ENCODE measurements at places on chromosomes 2 and 18. TPM values are rescaled to one million over a fixed set of nuclear protein-coding genes. Genes with fewer than 3 reads are reported as not detected.

Gene UGT1A4
- not detected for total RNA-seq

Gene GAD1
- not detected for total RNA-seq

Gene LIMS3
- total RNA-seq, result 2.6 TPM

Gene SEPTIN10
- 46.8 TPM for total RNA-seq

Gene SALL3
- not detected for total RNA-seq

Gene TNFAIP6
- 2.4 TPM for total RNA-seq

Gene OSBPL6
- 4.6 TPM for total RNA-seq

- DNase-seq, result no peak
Measured at GRCh38 chr2:69353360-69353759, 33.7 kb downstream of the GFPT1 start.

DNA sequence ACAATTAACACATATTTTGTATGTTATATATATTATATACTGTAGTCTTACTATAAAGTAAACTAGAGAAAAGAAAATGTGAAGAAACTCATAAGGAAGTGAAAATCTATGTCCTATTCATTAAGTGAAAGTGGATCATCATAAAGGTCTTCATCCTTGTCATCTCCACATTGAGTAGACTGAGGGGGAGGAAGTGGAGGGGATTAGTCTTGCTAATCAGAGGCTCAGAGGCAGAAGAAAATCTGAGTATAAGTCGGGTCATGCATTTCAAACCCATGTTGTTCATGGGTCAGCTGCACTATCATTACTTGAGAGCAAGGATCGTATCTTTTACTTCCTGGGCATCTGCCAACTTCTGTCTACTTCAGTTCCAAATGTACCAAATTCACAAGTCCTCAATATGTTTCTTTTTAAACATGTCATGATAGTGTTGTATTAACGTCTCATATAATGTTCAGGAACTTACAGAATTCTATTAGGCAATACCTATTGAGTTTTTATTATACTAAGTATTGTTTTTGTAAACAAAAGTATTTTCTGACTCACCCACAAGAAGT lies 208.9 kb upstream of the BOD1L2 start:
- no peak for DNase-seq

DNA sequence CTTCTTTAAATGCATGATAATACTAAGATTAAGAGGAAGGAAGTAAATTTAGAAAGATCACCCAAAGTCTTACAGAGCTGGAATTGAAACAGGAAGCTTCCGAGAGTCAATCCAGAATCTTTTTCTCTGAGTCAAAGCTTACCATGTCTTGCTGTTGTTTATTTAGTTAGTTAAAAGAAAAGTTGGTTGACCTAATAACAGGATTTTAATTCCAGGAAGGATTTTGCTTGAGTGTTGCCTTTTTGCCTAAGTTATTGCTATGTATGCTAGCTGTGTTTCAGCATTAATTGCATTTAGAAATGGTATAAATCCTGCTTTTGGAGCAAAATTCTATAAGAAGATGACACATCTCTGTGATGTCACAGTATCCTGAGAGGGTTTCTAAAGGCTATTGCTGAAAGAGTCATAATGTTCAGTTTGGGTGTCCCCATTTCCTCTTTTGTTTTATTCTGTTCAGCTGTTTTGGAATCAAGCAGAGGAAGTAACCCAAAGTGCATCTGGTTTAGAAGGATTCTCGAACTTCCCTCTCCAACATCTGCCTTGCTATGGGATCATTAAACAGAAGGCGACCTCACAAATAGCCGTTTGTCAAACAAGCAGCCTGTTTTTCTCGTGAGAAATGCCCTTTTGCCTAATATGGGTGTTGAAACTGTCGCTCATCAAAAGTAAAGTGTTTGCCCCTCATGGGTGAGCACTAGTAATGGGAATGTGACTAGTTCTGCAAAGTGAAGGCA lies 271.5 kb upstream of the MMADHC start:
- DNase-seq, result no peak

GRCh38 chr2:7132753-7133152 lies 215.5 kb downstream of the RNF144A start:
- DNase-seq, result no peak

DNA sequence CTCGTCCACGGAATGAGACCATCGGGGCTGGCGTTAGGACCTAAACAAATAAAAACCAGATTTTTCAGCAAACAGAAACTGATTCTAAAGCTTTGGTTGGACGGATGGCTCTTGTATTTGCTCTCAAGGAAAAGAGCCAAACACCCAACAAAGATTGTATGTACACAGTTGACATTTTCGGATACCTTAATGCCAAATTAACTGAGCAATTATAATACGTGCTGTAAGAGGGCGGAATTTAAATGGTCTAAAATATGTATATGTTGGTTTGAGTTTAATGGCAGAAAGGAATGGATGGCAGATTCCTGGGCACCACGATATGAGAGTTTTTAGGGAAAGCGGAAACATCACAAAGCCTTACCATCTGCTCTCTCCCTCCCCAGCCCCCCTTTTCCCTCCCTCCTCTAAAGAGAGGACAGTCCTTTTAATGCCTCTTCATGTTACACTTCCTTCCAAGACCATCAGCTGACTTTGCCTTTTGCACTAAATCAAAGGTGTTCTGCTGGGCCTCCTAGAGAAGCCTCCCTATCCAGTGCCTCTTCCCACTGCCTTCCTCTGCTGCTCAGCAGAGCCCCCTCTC lies 33.3 kb downstream of the STAT1 start:
- DNase-seq, result no peak

DNA sequence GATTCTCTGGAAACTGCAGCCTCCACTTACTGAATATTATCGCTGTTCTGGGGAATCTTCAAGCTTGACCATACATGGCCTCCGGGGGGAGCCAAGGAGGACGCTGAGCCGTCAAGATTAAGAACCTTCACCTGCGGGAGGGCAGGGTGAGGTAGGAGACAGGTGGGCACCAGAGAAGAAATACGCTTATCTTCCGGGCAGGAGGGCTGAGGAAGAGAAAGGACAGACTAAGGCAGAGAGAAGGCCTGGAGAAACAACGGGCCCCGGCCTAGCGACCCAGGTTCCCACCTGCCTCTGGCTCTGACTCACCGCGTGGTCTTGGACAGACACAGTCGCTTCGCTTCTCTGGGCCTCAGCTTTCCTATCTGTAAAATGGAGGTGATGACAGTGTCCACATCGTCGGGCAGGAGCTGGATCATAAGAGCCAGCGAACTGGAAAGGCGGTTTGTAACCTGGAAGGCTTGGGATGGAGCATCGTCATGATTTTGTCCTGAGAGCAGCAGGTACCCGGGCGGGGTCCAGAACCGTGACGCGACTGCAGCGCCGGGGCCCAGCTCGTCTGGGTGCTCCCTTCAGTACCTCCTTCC lies 659 bp downstream of the ZNF142 start:
- DNase-seq, result no peak

- DNase-seq, result no peak
Measured at GRCh38 chr18:44128365-44128764, 552.3 kb upstream of the SETBP1 start.

- DNase-seq, result no peak
Measured at GRCh38 chr18:62880673-62881364, 165.5 kb downstream of the PHLPP1 start.

- DNase-seq, result no peak
Measured at GRCh38 chr18:30985753-30986152, 56.8 kb downstream of the DSC3 start.

DNA sequence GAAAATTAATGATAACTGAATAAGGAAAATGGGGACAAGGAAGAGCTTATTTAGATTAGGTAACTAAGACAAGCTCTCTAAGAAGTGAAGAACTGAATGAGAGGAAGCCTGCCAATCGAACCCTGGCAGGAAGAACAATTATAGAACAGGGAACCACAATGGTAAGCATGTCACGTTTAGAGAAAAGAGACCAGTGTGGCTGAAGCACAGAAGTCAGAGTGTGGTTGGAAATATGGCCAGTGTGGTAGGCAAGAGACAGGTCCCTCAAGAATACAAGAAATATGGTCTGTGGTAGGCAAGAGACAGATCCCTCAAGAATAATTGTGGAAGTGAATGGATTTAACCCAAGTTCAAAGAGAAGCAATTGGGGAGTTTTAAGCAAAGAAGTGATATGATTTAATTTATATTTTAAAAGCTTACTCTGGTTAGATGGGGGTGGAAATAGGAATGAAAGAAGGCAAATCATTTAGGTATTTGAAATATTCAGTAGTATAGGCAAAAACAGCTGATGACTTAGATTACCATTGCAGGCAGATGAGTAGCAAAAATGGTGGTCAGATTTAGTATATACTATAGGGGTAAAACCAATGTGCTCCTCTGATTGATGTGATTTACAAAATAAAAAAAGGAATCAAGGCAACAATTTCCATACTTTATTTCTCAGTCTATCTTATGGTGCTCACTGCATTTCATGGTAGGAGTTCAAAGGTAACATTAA lies 38.8 kb upstream of the ERMN start:
- no peak for DNase-seq

DNA sequence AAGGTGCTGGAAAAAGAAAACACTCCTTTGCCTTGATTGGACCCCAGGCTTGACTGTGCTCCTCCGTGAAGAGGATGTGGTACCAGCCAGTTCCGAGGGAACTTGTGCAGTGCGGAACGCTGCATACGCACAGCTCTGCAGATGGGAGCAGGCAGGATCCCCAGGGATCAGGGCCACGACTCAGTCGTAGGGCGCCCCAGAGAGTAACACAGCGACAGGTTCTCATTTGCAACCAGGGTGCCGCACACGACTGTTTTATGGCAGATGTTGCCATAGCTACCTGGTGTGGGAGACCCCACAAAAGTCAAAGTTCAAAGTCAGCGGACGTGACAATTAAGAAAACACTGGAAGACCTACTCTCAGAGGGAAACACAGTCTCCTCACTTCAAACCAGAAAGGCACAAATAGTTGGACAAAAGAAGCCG lies 779 bp downstream of the MALL start:
- DNase-seq, result no peak

GRCh38 chr2:66318009-66318561 lies 116.8 kb upstream of the MEIS1 start:
- no peak for DNase-seq

DNA sequence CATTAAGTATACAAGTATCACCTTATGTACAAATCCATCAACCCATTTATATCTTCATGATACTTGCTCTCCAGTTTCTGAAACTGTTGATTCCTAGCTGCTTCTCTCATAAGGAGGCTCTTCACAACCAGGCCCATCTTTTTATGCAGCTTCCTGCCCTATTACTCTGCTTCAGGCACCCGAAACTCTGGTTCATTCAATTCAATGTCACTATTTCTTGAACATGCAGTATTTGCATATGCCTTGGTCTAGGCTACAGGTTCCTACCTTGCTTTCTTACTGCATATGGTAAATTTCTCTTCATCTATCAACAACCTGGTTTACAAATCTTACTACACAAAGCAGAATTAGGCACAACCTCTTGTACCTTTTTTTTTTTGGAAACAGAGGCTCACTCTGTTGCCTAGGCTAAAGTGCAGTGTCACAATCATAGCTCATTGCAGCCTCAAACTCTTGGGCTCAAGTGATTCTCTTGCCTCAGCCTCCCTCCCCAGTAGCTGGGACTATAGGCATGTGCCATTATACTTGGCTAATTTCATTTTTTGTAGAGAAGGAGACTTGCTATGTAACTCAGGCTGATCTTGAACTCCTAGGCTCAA lies 2.7 kb upstream of the CDKL4 start:
- no peak for DNase-seq

GRCh38 chr2:203225423-203226039 lies 13.3 kb upstream of the CYP20A1 start:
- DNase-seq, result no peak

- no peak for DNase-seq
Measured at GRCh38 chr2:209389171-209389618, 34.7 kb upstream of the MAP2 start.

DNA sequence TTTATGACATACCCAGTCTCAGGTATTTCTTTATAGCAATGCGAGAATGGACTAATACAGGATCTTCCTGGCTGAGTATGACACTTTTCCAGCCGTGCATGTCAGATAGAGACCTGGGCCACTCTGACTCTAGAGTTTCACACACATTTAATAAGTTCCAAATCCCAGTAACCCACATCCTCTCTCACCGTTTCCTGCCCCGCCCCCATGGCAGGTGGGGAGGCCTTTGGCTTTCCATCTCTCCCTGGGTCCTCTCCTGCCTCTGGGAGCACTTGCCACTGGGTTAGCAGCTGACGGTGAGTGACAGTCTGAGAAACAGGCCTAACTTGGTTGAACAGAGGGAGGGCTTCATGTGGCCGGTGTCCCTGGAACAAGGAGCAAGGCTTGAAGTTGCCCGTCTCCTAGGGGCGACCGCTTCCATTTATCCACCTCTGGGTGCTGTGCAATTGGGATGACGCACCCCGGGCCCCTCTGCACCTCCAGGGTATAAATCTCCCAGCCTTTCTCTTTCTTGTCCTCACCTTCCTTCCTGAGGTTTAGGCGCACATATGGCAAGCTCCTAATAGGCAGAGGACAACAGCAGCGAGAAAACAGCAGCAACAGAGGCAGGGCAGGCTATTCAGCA lies 152.7 kb upstream of the HDAC4 start:
- no peak for DNase-seq

GRCh38 chr2:47842846-47843245 lies 59.9 kb downstream of the MSH6 start:
- no peak for DNase-seq

GRCh38 chr2:1051075-1051474 lies 100.4 kb downstream of the SNTG2 start:
- no peak for DNase-seq

DNA sequence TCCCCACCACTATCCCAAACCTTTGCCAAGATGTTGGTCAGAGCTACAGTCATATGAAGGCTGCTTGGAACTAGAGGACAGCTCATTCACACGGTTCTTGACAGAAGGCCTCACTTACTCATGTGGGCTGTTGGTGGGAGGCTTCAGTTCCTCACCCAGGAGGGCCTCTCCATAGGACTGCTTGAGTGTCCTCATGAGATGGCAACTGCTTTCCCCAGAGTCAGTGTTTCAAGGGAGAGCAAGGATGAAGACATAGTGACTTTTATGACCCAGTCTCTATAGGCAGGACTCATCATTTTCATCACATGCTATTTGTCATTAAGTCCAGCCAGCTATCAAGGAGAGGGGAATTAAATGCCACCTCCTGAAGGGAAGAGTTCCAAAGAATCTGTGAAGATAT lies 33.4 kb upstream of the OLA1 start:
- no peak for DNase-seq

- no peak for DNase-seq
Measured at GRCh38 chr2:98880266-98881152, 55.5 kb downstream of the CRACDL start.

- DNase-seq, result no peak
Measured at GRCh38 chr2:45354776-45355175, 256.3 kb downstream of the SRBD1 start.

GRCh38 chr2:219221957-219222518 lies 3.3 kb upstream of the ABCB6 start:
- no peak for DNase-seq

GRCh38 chr2:121333834-121334558 lies 49.0 kb upstream of the TFCP2L1 start:
- no peak for DNase-seq

- no peak for DNase-seq
Measured at GRCh38 chr2:216683846-216684245, 11.5 kb downstream of the IGFBP5 start.
